ENCODE measurements at places on chromosomes 1 and 21.

- DNase-seq, result no peak
These were observed 852 bp downstream of the RGS7 start for GRCh38 chr1:241356187-241356518.

DNA sequence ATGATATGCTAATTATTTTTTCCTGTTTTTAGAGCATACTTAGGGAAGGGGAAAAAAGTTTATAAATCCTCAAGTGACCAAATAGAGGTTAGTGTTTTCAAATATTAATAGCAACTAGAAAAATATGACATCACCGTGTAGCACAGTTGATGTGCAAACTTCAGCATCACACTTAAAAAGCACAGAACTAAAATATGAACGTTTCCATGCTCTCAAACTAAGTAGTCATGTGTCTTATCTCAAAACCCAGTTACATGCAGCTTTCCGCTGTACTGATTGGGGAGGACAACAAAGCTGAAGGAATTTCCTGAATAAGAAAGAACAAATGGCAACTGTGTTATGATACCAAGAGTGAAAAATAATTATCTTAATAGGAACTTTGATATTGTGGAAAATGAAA is 903.7 kb downstream of the ADGRL2 start:
- DNase-seq, result no peak

GRCh38 chr21:33199100-33199464 is 30.7 kb upstream of the IFNAR2 start:
- DNase-seq, result no peak

- no peak for DNase-seq
These were observed 3.5 kb downstream of the FCRL3 start for GRCh38 chr1:157696966-157697628.

DNA sequence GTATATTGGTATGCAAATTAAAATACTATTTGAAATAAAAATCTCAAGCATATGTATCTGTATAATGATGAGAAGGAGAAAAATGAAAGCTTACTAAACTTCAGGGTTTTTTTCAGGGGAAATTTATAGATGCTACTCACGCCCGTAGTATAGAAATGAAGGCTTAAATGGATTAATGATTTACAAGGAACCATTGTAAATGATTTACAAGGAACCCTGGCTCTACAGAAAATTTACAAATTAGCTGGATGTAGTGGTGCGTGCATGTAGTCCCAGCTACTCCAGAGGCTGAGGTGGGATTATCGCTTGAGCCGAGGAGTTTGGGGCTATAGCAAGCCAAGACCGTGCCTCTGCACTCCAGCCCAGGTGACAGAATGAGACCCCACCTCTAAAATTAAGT is 150.5 kb downstream of the PCBP3 start:
- no peak for DNase-seq

- no peak for DNase-seq
These were observed 53.8 kb upstream of the KCNA3 start for GRCh38 chr1:110728388-110729001.

All from HFF-Myc (cell line).